ENCODE measurements at places on chromosomes 7 and 10.
A peak's percentile ranks its signal among the peaks of the same experiment; 100 is the strongest.

- no peak for DNase-seq
Measured at GRCh38 chr7:126657137-126657536, 595.6 kb downstream of the GRM8 start.

DNA sequence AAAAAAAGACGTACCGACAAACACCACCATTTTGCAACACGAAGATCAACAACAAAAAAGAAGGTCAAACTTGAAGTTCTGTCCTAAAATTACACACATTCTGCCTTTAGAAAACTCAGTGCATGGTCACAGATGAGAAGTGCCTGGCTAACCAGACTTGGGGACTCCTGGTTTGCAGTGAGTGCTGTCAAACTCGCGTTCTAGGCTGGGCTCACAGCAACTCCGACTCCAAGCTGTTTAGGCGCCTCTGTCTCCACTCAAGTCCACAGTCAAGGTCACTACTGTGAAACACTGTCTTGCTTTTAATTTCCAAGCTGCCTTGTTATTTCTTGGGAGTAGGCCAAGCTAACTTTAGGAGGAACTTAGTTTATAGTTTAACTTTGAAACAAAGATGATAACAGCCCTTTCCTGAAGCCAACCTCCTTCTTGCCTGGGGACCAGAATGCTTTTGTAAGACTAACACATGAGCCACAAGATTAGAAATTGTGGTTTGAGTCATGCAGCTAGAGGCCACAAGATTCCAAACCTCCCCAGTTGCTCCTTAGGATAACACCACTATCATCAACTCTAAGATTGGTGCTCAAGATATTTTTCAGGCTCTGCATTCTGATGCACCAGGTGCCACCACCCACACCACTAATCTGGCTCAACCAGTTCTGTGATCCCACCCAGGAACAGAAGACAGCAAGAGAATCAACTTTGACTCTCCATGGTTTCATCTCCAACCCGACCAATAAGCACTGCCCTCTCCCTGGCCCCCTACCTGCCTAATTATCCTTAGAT lies 1.1 kb upstream of the DNAAF5 start:
- DNase-seq = peak; percentile 88

DNA sequence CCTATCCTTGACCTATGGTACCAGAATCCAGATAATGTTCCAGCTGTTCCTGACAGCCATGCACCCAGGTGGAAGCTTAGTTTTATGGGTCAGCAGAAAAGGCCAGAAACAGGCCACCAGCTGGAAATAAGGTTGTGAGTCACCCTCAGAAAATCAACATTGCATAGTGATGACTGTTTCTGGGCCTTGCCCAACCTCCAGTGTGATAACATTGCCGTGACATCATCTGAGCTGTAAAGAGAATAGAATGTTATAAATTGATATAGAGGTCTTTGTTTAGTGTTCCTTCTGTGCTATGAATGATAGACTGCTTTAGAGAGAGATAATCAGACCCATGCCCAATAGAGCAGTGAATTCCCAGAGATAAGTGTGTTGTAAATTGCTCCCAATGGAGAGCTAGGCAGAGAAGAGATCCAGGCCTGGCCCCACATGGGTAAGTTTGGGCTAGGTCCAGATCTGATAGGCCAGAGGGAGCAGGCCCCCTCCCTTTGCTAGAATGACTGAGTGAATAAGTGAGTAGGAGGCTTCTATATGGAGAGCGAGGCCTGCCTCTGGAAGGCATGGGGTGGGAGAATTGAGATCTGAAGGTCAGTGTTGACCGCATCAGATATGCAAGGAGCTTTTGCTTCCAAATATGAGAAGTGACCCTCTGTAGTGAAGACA lies 14.2 kb upstream of the HPS1 start:
- DNase-seq = peak; percentile 92

DNA sequence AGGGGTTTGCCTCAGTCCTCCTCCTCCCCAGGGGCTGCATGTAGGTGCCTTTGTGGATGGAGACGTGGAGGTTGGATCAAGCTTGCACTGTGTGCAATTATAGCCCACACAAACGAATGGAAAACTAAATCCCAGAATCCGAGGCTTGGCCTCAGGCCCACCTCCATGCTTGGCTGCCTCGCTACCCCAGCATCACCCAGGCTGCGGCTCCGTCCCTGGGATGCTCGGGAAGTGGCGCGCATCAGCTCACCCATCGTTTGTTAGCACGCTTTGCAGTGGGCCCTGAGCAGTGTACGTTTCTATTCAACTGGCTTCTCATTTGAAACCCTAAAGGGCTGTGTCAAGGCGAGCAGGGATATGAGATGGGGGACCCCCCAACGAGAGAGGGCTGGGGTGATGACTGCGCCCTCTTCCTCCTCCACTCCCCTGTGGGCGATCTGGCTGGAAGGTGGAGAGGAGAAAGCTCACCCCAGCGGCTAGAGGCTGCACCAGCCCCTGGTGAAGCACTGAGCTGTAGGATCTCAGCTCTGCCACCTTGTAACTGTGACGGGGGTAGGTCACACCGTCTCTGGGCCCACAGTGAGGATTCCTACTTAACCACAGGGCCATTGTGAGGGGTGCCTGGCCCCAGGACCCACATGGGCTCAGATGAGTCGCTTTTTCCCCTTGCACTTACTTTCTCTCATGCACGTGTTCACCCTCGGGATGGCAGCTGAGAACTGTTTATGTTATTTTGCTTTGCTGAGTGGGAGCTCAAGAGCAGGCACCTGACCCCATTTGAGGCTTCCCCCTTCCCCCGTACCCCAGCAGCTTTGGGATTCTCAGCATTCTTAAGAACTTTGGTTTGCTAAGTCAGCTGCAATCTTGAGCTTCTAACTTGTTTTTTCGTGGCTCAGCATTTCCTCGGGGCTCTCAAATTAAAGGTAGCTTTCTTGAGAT lies 12.7 kb upstream of the BTBD16 start:
- peak; percentile 13 for DNase-seq

DNA sequence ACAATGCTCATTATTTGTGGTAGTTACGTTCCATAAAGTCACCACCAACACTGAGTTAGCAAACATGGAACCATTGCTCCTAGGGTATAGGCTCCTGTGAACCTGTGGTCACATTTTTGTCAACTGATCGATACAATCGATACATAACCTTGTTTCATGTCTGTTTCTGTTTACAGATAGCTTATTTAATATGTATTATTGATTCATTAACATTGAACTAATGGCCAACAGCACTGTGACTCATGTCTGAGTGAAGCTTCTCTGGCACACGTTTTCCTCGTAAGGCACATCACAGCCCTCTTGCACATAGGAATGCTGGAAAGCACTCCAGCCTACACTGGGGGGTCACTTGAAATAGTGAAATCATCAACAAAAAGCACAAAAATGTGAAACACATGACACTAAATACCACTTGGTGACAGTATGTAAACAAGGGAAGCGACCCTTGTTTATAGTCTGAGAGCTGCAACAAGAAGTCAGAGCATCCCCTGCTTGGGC lies 27.0 kb downstream of the GHRHR start:
- no peak for DNase-seq

DNA sequence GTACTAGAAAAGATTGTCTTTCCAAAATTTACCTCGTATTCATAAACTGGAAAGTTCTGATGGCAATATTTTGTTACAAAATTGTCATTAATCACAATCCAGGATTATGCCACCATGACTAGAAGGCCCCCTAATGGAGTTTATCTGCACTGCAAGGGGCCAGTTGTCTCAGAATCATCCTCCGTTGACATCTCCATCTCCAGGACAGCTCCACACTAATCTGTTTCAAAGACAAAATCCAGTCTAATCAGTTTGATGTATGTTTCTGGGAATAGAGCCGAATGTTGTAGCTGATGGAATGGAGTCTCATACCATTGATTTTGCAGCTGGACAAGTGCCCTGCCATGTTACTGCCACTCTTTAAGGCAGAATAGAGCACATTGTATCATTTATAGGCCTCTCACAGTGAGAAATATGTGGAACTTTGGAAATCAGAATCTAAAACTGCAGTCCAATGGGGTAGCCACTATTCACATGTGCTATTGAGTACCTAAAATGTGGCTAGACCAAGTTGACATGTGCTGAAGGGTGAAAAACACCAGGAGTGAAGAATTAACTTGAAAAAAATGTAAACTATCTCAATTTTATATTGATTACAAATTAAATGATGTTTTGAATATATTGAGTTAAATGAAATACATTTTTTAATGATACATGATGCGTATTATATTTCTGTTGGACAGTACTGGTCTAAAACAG lies 38.3 kb upstream of the TOMM7 start:
- DNase-seq = no peak

DNA sequence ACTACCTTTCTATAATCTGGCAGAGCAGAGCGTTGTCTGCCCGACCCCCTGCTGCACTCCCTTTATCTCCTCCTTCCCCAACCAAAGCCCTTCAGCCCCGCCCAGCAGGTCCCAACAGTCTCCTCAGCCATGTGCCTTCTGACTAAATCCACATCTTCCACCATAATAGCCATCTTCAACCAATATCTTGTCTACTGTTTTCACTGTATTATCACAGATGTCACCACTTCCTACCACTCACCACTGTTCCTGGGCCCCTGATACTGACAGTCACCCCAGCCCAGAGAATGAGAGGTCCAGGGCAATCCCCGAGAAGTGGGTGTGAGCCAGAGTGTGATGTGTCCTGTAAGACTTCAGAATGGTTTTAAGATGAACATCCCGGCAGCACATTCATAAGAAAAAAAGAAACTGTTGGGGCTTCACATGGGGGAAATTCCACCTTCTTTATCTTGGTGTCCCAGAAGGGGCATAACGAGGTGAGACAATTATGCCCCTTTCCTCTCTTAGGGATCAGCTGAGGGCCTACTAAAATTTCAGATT lies 25.3 kb downstream of the CCDC6 start:
- DNase-seq = no peak

Measured in kidney tubule cell (primary cell).